Left hindlimb (tissue), 1 donor: ENCODE measurements at places on chromosomes 2 and 18.

- no peak for DNase-seq
Observed at GRCh38 chr18:53994016-53994415, 230.5 kb downstream of the MBD2 start.

DNA sequence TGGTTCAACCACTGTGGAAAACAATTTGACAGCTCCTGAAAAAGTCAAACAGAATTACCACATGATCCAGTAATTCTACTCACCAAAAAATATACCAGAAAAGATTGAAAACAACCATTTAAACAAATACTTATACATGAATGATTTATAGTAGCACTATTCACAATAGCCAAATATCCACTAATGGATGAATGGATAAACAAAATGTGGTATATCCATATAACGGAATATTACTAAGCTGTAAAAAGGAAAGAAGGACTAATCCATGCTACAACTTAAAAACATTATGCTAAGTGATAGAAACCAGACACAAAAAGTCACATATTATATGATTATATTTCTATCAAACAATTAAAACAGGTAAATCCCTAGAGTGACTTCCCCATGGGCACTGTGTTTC is 131.5 kb downstream of the SPOPL start:
- DNase-seq, result no peak

- peak; percentile 88 for DNase-seq
Observed at GRCh38 chr2:106956879-106957278, 70.9 kb upstream of the ST6GAL2 start.

GRCh38 chr2:226772389-226773179 is 27.0 kb downstream of the IRS1 start:
- DNase-seq, result no peak

- peak; percentile 52 for DNase-seq
Observed at GRCh38 chr2:18950361-18950851, 361.0 kb upstream of the NT5C1B start.

DNA sequence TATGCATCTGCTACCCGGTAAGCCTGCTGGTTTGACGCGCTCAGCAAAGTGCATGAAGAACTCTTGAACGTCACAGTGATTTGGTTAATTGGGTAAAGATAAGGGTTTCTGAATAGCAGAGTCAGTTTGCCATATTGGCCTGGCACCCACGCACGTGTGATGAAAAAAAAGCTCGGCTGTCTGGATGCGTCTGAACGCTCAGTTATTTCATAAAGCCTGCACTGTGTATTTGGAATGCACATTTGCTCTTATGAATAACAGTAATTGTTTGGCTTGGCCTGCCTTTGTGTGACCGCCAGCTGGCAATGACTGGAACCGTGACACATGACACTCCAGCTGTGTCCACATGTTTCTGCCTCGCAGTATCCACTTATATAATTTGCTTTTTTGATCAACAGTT is 129.2 kb upstream of the MEIS1 start:
- DNase-seq, result peak; percentile 89

- DNase-seq, result no peak
Observed at GRCh38 chr2:226652983-226653765, 146.4 kb downstream of the IRS1 start.

GRCh38 chr2:176325732-176326131 is 56.5 kb downstream of the MTX2 start:
- no peak for DNase-seq

DNA sequence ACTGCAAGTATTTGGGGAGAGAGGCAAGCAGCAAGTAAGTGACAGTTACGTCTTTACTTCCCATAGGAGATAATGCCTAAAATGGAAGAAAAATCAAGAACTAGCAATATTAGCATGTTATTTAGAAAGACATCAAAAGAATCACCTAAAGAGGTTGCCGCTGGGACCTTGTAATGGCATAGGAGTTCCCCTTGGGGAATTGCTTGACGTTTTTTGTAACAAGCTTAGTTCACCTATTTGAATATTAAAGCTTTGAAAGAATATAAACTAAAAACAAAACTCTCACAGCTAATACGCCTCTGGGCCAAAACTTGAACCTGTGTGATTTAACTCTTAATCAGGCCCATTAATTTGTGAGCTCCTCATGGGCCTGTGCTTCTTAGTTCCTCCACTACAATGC is 89.0 kb downstream of the AAK1 start:
- no peak for DNase-seq

DNA sequence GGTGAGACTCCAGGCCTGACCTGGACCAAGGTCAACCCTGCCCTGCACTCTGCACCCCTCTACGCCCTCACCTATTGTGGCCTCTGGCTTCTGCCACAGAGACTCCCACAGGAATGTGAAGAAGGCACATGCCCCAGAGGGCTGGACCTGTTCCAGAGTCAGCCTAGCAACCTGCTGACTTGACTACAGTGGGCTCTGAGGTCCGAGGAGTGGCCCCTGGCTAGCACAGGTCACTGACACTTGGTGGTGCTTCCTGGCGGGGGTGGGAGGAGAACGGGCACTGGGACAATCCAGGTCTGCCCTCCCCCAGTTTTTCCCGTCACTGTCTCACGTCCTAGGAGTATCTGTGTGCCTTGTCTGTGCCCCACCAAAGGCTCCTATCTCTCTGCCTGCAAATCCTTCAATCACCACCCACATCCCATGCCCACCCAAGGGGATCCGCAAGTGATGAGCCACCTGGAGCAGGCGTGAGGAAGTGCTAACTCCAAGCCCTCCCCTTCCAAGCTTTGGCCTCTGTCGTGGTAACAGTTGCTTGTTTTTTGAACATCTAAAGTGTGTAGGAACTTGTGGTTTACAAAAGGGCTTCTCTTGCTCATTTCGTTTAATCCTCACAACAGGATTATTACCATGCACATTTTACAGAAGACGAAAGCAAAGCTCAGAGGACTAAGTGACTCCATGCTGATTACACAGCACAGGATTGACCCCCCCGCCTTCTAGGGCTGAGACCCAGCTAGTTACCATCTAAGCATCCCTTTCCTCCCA is 86.2 kb downstream of the MCFD2 start:
- DNase-seq, result no peak

DNA sequence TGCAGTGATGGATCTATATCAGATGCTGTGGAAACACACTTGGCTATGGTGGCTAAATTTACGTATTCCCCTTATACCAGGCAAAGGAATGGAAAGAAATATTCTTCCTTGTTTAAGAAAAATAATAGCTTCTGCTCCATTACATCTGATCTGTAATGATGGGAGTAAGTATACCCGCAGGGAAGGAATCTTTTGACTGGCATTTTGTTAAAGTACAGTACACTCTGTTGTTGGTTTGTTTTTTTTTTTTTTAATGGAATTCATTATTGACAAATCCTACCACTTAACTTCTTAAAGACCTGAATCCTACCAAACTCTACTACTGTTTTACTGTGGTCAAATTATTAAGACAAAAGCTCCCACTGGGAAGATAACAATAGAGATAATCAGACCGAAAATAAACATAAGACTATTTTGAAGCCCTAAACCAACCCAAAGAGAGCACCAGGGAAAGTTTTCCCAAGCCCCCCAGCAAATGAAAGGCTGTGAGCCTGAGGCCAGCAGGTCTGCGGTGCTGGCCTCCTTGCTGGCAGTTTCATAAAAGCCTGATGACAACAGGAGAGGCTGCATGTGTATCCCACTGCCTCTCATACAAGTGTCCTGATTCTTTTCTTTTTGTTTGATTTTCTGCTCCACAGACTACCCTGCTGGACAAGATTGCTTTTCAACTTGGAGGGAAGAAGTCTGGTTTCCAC is 101.0 kb downstream of the SLC25A12 start:
- DNase-seq, result no peak

DNA sequence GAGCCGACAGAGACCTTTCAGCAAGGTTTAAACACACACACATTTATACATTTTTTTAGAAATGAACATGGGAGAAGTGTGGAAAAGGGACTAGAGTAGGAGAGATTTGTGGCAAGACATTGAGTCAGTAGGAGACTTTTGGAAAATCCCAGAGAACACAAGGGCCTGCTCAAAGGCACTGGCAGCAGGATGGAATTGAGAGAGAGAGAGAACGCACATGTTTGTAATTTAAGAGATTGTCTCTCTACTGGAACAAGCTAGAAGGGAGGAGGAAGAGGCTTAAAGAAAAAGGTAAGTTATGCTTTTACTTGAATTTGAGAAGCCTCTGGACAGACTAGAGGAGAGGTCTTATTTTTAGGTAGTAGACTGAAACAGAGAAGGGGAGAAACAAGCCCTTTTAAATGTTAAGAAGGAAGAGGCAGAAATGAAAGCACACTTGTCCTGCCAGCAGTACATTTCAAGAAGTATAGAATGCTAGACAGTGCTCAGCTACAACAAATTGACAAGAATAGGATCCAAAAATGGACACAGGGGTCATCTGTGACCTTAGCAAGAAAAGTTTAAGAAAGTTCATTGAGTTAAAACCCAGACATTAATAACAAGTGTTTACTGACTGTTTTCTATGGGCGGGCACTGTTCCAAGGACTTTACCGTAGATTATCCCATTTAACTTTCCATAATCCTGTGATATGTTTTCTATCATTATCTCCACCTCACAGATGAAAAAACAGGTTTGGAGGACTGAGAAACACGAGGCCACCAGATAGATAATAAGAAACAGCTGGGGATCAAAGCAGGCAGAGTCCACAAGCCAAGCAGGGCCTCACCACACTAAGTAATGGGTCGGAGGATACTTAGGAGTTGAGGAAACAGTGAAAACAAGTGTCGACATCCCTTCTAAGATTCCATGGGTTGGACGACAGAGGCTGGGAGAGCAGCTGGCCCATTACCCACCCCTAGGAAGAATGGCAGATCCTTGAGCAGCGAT is 306.5 kb upstream of the NRP2 start:
- DNase-seq, result no peak

- no peak for DNase-seq
Observed at GRCh38 chr2:234091883-234092282, 41.4 kb downstream of the SPP2 start.

DNA sequence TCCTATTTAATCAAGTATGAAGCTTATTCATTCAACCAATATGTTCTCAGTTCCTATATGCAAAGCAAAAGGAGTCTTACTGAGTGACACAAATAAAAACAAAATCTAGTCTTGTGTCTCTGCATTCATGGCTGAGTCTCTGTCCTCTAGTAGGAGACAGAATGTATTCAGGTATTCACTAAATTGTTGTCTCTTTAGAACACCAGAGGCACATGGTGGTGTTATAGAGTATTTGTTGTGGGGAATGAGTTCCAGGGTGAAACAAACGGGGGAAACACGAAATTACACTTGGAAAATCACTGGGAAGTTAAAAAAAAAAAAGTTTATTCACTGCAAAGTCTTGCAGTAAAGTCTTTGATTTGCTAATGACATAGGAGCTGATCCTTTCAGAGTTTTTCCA is 131.7 kb upstream of the FSHR start:
- no peak for DNase-seq
